ENCODE measurements at places on chromosomes 12 and 14.

DNA sequence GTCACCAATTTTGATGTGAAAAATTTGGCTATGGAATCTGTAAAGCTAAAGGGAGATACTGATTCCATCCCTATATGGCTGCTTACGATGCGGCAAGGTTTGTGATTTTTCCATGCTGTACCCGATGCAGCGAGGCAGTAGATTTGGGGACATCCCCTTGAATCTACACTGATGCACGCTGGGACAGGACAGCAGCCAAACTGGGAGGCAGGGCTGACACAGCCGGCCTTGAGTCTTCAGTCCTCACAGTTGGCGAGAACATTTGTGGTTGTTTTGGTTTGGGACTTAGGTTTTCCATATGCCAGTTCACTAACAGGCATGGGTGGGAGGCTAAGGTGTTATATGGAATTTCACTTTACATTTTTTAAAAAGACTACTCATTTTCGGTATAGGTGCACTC is 3.8 kb downstream of the GALNT16 start:
- no peak overlapping the region for H3K27ac ChIP-seq
- no peak for DNase-seq
- no peak overlapping the region for H3K4me3 ChIP-seq
- no peaks in the 10 kb centered on the region for H3K4me1 ChIP-seq

DNA sequence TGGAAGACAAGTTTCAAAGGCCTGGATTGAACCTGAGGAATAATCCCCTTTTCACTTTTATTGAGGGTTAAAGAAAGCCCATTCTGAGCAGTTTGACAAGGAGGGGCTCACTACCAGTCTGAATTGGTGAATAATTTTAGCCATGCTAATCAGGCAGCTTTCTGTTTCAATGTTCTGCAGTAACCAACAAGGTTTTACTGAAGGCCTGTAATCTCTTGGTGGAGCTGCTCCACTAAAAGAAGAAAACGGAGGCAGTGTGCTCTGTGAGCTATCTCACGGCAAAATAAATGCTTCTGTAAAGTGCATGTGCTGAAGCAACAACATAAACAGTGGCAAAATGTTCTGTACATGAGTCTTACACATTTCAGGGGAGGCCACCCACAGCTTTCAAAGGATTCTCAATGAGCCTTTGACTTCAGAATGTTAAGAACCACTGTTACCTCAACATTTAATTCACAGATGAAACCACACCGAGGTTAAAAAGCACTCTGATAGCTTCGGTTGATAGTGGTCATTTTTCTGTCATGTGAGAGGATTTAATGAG is 111.2 kb downstream of the LRIG3 start:
- no peak overlapping the region for H3K4me3 ChIP-seq
- H3K36me3 ChIP-seq: no peaks in the 10 kb centered on the region
- H3K4me1 ChIP-seq: no peaks in the 10 kb centered on the region

DNA sequence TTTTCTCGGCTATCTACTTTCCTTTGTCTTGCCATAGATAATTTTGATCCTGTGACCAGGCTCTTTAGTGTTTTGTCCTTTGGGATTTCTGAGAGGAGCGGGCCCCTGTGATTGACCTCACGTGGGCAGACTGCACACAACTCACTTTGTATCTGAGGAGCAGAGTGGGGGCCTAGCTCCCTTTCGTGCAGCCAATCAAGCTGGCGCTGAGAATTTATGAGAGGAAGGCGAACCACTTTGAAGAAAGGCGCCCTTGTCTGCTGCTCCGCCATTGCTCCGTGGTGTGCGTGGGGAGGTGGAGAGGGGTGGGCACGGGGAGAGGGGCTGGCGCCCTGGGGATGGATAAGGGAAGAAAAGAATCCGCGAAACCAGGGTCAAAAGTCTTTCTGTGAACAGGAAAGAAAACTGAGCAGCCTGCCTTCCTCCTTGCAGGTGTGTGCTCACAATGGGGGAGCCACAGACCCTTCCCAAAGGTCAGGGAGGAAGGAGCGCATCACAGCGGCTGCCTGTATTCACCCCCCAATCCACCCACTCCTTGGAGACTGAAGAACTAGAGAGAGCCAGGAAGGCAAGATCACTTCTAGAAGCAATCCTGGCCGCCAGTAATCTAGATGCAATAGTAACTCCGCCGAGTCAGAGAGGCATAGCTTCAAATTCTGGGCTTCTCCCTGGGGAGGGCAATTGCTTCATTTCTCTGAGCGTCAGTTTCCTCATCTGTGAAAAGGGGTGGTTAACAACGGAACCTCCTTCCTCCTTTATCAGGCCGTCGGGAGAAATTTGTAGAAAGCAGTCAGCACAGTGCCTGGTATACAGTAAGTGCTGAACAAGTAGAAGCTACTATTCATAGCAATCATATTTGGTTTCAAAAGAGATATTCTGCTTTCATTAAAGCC is 24.9 kb upstream of the MED13L start:
- H3K4me1 ChIP-seq: no peaks in the 10 kb centered on the region
- no peak overlapping the region for H3K27ac ChIP-seq
- peaks cover 7% of the 10 kb centered on the region for H3K27me3 ChIP-seq
- no peaks in the 10 kb centered on the region for H3K36me3 ChIP-seq

DNA sequence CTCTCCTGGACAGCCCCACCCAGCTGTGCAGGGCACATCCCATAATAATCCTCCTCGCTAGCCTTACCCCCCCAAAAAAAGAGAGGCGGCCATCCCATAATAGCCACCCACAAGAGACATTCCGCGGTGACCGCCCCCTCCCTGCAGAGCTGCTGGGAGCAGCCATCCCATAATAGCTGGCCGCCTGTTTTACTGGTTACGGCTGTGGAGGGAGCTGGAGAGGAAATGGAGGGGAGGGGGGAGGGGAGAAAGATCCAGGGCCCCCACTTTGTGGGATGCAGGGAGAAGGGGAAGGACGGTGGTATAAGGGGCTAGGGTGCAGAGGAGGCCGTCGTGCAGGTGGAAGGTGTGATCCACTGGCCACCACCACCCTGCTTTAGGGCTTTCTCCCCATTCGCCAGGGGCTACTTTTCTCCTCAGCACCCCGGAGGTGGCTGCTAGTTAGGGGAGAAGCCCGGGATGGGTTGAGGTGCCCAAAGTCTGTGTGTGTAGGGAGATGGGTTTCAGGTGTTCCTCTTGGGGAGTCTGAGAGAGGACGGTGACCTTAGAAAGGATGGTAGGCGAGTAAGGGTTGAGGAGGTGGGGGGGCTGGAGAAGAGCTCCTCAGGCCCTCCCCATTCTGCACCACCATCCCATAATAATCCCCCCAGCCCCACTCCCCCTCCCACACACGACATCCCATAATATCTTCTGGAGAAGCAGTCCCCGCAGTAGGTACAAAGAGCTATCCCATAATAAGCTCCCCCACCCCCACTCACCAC is 6.0 kb upstream of the CHD4 start:
- H3K27me3 ChIP-seq: no peaks in the 10 kb centered on the region
- H3K4me3 ChIP-seq: peak overlapping the region; percentile 46
- H3K4me1 ChIP-seq: peaks cover 33% of the 10 kb centered on the region
- DNase-seq: no peak
- H3K36me3 ChIP-seq: peaks cover 3% of the 10 kb centered on the region

DNA sequence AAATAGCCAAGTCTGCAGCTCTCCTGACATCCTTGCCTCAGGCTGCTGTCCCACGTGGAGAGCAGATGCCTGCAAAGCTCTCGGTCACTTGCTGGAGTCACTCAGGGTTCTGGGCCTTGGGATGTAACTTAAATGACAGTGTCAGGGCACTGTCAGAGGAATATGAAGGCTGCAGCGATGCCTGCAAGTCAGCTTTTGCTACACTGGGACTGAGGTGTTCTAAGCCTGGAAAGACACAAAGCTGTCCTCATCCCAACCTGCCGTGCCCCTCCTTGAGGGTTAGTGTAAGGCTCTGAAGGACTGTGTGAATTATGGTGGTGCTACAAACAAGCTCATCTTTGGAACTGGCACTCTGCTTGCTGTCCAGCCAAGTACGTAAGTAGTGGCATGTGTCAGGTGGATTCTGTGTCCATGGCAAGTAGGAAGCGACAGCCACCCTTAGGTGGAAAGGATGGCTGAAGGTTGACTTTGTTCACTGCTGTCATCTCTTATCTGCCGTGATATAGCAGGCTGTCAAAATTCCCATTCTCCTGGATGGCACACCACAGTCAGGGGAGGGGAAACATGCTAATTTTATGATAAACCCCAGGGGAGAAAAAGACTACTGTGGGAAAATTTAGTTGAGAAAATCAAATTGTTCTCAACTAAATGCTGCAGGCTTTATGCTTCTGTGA is 79.9 kb downstream of the DAD1 start:
- peak overlapping the region; percentile 95 for H3K27ac ChIP-seq
- DNase-seq: no peak
- no peaks in the 10 kb centered on the region for H3K27me3 ChIP-seq
- peak overlapping the region; percentile 82 for H3K4me3 ChIP-seq
- peaks cover 61% of the 10 kb centered on the region for H3K4me1 ChIP-seq

GRCh38 chr12:126493366-126494108 is 1428.3 kb downstream of the AACS start:
- DNase-seq: no peak
- H3K4me1 ChIP-seq: no peaks in the 10 kb centered on the region
- no peak overlapping the region for H3K27ac ChIP-seq
- no peak overlapping the region for H3K4me3 ChIP-seq

GRCh38 chr14:55586411-55586810 is 6.4 kb downstream of the KTN1 start:
- H3K27ac ChIP-seq: no peak overlapping the region
- no peaks in the 10 kb centered on the region for H3K27me3 ChIP-seq
- H3K36me3 ChIP-seq: no peaks in the 10 kb centered on the region
- H3K4me1 ChIP-seq: peaks cover 36% of the 10 kb centered on the region
- no peak for DNase-seq

DNA sequence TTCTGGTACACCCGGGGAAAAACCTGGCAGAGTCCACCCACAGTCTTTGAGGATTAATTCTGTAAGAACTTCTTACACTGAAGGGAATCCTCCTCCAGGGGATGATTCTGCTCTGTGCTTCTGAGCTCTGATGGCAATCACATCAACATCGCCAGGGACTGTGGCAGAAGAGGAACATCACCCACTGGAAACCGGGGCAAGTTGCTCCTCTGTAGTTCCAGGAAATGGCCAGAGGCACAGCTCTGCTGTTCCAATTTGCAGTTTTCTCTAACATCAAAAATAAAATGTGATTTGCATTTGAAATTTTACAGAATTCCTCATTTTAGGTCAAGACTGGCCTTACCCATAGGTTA is 207.6 kb downstream of the DAD1 start:
- H3K4me3 ChIP-seq: no peak overlapping the region
- no peaks in the 10 kb centered on the region for H3K4me1 ChIP-seq
- no peak for DNase-seq
- no peaks in the 10 kb centered on the region for H3K27me3 ChIP-seq
- no peak overlapping the region for H3K27ac ChIP-seq

- H3K36me3 ChIP-seq: no peaks in the 10 kb centered on the region
- DNase-seq: no peak
- no peak overlapping the region for H3K4me3 ChIP-seq
- no peaks in the 10 kb centered on the region for H3K4me1 ChIP-seq
- H3K27me3 ChIP-seq: peaks cover 33% of the 10 kb centered on the region
These were observed 29.7 kb upstream of the INSM2 start for GRCh38 chr14:35504260-35504659.

DNA sequence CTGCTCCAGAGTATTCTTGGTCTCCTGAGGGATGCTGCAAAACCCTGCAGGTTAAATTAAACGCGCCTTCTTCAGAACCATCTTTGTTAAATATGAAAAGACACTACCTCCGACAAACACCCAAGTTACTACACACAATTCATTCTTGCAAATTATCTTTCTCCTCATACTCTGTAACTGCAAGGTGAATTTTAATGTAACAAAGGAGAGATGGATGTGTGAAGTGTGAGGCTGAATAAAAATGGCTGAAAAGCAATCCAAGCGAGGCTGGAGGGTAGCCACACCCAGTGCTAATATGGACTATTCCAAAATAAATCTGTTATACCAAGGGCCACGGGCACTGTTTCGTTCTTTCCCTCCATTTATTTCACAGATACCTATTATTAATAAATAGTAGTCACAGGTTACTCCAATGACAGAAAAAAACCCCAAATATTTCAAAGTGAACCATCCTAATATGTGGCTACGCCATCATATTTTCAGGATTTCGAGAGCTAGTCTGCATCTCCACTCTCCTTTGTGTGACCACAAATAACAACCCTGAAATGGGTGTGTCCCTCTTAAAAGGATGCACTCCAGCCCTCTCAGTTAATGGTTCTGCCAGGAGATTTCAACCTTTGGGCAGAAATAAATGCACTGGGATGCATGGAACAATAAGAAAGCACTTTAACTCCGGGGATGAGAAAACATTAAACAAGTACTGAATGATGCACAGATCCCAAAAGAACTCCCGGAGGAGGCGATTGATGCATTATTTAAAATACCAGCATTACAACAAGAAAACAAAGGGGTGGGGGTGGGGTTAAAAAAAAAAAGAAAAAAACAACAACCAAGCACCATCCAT is 53.1 kb upstream of the CCDC175 start:
- no peaks in the 10 kb centered on the region for H3K4me1 ChIP-seq
- DNase-seq: no peak
- no peaks in the 10 kb centered on the region for H3K36me3 ChIP-seq
- H3K27me3 ChIP-seq: peaks cover 59% of the 10 kb centered on the region
- no peak overlapping the region for H3K4me3 ChIP-seq

DNA sequence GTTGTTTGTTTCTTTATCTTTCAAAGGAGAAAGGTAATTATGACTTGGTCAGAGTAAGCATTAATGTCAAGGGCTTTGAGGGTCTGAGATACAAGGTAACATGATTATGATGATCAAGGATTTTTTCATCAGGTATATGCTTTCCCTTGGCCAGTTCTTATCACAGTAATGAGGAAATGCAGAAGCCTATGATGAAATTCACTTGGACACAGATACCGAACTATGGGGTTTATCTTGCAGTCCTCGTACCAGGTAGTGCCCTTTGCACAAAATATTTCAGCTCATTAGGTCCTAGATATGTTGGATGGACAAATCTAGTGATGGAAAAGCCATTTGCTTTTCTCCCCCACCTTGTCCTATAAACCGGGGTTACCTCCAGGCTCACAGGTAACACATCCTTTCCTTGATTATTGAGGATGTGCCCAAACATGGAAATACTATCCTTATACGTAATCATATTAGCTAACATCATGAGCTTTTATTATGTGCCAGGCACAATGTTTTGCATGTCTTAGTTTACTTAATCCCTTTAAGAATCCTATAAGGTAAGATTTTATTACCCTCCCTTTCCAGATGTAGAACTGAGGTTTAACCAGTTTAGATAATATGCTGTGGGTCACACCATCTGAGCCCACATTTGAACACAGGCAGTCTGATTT is 7.0 kb upstream of the RASSF3 start:
- H3K4me3 ChIP-seq: no peak overlapping the region
- peaks cover 12% of the 10 kb centered on the region for H3K4me1 ChIP-seq
- H3K36me3 ChIP-seq: peaks cover 5% of the 10 kb centered on the region
- no peak overlapping the region for H3K27ac ChIP-seq
- no peak for DNase-seq
- H3K27me3 ChIP-seq: peaks cover 10% of the 10 kb centered on the region

DNA sequence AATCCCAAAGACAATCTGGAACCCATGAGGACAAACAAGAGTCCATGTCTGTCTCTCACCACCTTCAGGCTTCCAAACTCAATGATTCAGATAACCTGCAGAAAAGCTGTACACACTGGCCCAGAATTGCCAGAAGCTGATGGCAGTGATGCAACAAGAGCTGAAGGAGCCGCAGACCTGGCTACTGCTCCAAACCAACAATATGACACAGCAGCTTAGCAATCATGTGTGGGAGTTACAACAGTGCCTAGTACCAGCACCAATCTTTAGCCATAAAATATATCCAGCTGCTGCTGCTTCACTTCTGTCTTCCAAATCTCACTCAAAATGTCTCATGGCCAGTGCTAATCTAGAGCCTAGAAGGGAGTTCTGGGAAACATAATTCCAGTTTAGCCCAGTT is 22.0 kb downstream of the RPS6KA5 start:
- H3K4me3 ChIP-seq: no peak overlapping the region
- H3K36me3 ChIP-seq: peaks cover 10% of the 10 kb centered on the region
- peaks cover 71% of the 10 kb centered on the region for H3K4me1 ChIP-seq
- no peak overlapping the region for H3K27ac ChIP-seq
- no peaks in the 10 kb centered on the region for H3K27me3 ChIP-seq

Data from central memory CD8-positive, alpha-beta T cell (primary cell).